Neural crest cell (in vitro differentiated cells): ENCODE measurements at places on chromosomes 4 and X. TPM values are rescaled to one million over a fixed set of nuclear protein-coding genes. Genes with fewer than 3 reads are reported as not detected.

DNA sequence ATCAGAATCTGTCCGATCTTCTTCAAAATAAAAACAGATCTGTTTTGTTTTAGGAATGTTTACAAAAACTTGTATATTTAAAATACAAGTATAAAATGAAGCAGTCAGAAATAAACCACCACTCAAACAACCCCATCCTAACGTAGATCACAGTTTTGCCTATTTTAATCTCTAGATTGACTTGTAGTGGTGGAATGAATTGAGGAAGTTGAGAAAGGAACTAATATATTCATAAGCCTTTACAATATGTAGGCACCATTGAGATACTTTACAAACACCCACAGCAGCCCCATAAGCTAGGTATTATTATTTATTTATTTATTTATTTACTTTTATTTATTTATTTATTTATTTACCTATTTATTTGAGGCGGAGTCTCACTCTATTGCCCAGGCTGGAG, 52.3 kb upstream of the KLF3 start:
- no peak for DNase-seq

DNA sequence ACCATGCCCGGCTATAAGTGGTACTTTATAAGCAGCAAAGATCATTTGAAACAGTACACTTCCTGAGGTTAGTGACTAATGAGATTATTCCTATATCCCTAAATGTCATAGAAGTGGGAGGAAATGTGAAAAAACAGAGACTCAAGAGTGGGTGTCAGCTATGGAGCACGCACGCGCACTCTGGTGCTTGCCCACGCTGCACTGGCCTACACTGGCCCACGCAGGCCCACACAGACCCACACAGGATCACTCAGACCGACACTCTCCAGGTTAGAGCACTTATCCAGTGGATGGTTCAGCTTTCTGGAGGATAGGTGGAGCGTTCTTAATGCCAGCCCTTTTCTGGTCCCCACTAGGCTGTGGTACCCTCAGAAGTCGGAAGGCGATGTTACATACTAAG, 78.5 kb downstream of the IL1RAPL1 start:
- DNase-seq: no peak

GRCh38 chr4:8538703-8539567, 41.3 kb upstream of the GPR78 start:
- DNase-seq: no peak

DNA sequence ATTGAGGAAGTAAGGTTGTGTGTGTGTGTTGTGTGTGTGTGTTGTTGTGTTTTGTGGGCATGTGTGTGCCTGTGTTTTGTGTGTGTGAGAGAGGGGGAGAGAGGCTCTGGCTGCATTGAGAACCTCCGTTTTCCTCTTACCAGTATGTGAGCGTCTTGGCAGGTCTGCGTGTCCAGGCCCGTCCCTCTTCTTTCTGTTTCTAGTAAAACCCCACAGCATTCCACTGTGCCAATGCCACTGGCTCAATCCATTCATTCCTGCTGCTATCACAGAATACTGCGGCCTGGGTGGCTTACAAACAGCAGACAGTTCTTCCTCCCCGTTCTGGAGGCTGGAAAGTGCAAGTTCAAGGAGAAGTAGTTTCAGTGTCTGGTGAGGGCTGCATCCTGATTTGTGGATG, 15.5 kb upstream of the HTRA3 start:
- DNase-seq: no peak

- no peak for DNase-seq
These were observed 1.7 kb downstream of the SLC9B2 start for GRCh38 chr4:103074744-103075434.

The GPR78 gene
- not detected in 2 replicates for total RNA-seq

DNA sequence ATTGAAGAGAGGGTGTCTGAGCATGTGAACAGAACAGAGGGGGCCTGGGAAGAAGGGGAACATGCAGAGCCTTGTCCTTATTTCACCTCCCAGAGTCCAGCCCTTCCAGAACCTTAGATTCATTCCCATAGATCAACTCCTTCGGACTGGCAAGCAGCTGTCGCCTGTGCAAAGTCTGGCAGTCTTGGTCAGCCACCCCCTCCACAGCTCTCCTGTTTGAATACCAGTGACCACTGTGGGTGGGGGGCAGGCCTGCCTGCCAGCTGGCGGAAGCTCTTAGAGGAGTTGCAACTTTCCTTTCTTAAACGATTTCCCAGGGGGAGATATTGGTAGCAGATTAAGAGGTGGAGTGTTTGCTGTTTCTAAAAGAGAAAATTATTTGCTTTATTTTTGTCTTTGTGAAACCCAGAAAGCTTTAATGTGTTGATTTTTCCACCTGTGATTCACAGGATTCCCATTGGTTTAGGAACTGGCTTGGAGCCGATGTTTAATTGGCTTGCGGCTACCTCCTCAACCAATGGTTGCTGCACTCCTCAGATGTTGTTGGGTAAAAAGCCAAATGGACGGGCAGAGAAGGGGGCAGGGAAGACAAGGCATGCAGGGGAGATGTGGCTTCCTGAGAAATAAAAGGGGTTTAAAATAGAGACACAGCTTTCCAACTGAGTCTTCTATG, 62.2 kb upstream of the PRPS1 start:
- peak; percentile 2 for DNase-seq

The AKAP14 gene
- total RNA-seq: not detected in 2 replicates

- no peak for DNase-seq
These were observed 7.1 kb downstream of the ENOPH1 start for GRCh38 chr4:82437285-82438005.

DNA sequence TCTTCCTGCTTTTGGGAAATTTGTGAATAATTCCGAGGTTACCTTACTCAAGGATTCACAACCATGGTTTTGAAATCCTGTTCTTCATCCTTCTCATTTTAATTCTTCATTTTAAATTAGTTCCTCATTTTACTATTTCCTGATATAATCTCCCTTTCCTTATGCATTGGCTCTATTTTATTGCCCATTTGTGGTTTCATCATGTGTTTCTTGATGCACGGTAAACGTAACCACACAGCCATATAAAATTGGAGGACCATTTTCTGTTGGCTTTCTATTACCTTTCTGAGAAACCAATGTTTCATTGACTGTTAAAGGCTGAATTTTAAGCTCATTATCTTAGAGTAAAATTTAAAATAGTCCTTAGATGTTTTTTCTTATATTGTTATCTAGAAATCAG, 100.3 kb upstream of the NDST4 start:
- DNase-seq: no peak

GRCh38 chr4:182369211-182369610, 126.0 kb downstream of the TENM3 start:
- no peak for DNase-seq

DNA sequence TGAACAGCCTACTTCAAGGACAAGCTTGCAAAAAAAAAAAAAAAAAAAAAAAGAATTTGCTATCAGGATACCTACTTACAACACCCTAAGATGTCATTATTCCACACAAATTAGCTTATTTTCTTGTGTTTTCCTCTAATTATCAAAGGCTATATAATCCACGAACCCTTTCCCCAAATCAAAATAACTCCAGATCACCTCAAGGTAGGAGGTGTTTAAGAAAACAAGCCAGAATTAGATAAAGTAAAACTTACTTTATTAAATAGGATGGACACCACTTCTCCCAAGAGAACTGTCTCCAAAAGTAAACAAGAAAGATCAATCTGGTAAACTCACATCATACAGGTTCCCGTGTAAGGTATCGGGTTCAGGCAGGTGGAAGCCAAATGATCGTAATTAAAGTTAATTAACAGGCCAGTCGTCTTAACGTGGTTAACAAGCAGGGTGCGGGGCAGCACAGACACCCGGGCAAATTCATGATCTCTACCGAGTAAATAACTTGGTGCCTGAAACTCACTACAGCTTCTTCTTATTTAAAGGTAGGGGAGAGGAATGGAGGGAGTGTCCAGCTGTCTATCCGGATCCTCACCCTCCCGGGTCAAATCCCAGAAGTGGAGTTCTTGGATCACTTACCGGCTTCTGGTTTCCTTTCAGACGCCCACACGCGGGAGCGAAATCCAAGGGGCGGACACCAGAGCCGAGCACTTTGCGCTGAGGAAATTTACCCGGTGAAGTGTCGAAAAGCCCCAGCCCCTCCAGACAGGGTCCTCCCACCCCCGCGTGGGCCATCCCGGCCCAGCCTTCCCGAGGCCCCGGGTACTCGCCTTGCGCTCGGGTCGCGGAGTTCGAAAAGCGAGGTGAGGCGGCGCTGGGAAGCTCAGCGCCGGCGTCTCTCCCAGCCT, 708 bp downstream of the ARAP2 start:
- DNase-seq: peak; percentile 28

GRCh38 chr4:133493776-133494175, 344.7 kb downstream of the PCDH10 start:
- no peak for DNase-seq

DNA sequence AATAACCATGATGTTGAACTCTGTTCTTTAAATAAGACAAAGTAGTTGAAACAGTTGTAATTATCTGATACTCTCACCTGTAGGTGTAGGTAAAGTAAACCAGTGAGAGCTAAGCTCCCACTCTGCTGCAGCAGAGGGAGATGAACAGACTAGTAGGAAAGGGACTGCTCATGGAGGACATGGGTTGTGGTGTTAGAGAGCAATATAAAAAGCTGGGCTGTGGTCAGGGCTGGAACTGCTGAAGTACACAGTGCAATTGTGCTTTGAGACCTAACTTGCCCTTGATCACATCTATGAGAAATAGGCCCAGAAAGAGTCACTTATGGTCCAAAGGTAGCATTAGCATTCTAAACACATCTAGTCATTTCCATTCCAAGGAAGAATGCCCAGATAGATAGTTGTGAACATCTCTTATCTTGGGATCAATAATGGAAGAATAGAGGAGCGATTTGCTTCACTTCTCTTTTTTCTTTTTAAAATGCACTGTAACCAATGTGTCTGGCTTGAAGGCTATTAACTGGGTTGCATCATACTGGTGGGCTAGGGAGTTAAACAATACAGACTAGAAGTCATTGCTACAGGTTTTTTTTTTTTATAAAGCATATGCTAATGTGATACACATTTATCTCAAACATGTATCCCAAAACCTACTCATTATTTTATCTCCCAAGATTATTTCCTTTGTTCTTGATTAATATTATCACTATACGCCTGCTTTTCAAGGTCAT, 251.3 kb upstream of the CENPE start:
- DNase-seq: no peak

GRCh38 chrX:48107717-48108116, 22.7 kb upstream of the SPACA5B start:
- DNase-seq: no peak

The PAK3 gene
- total RNA-seq: 11.9 and 12.3 TPM in 2 replicates

- DNase-seq: no peak
These were observed 20.8 kb upstream of the MRFAP1 start for GRCh38 chr4:6619466-6620255.

- no peak for DNase-seq
These were observed 41.0 kb upstream of the UCP1 start for GRCh38 chr4:140609548-140610425.

- DNase-seq: no peak
These were observed 24.3 kb upstream of the TEX13C start for GRCh38 chrX:125295337-125295736.

DNA sequence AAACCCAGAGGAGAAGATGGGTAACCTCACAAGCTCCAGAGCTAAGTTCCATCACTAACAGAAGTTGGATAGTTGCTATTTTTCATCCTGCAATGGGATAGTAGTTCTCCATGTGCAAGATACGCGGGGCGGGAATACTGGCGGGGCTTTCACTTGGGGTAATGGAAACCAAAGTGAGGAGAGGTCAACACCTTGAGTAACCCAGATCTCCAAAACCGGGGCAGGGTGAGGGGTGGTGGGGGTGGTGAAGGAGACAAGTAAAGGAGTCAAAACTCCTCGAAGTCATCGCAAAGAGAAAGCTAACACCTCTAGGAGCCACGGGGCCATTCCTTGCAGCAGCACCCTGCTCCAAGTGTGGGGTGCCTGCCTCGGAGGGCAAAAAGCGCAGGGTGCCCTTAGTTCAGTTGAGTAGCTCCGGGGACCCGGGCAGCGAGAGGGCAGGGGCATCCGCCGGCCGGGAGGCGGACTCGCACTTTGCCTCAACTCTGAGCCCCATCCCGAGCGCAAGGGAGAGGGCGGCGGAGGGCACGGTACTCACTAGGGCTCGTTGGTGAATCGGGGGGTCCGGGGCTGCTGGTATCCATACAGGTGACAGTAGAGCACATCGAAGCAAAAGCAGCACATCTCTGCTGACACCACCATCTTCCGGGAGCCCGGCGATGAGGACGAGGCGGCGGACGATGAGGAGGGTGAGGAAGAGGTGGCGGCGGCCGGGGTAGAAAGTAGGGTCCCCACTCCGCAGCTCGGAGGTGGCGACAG, 645 bp downstream of the AMMECR1 start:
- peak; percentile 38 for DNase-seq

GRCh38 chr4:119733431-119733830, 104.8 kb upstream of the PDE5A start:
- DNase-seq: no peak

The PAGE5 gene
- not detected in 2 replicates for total RNA-seq

DNA sequence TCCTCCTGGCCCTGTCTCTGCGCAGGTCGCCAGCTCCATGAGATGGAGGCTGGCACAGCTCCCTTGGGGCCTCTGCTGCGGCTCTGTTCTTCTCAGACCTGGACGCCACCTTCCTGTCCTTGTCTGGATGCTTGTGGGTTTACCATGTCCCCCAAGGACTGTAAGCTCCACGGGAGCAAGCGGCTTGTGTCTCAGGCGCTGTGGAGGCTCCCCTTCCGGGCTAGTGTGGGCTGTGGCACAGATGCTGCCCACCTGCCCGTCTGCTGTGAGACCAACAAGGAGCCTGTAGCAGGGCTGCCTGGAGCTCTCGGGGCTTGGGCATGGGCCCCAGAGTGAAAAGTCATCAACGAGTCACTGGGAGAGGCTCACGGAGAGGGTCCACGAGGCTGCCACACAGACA, 25.2 kb downstream of the NAT8L start:
- no peak for DNase-seq

DNA sequence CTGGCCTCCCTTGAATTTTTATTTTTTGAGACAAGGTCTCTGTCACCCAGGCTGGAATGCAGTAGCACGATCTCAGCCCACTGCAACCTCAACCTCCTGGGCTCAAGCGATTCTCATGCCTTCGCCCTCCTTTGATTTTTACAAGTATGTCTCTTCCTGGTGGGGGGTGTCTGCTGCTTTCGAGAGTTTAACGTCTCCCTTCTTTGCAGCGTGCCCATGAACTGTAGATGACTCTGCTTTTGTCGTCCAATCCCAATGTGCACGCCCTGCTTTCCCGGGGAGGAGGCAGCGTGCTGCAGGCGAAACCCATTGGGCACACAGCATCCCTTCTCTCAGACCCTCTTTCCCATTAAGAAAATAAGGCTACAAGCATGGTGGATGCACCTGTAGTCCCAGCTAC, 7.0 kb downstream of the PRKX start:
- DNase-seq: no peak

- no peak for DNase-seq
These were observed 399.9 kb upstream of the CNKSR2 start for GRCh38 chrX:20974326-20974725.

The SRPK3 gene
- total RNA-seq: 0.14 and 0.30 TPM in 2 replicates

- no peak for DNase-seq
These were observed 28.3 kb upstream of the AMELX start for GRCh38 chrX:11264925-11265324.

GRCh38 chr4:30525662-30526315, 194.4 kb upstream of the PCDH7 start:
- DNase-seq: no peak

GRCh38 chr4:6926081-6926480, 16.5 kb downstream of the TBC1D14 start:
- no peak for DNase-seq

The KIAA1210 gene
- total RNA-seq: not detected in 2 replicates
